ENCODE measurements at places on chromosomes 7 and 10.

DNA sequence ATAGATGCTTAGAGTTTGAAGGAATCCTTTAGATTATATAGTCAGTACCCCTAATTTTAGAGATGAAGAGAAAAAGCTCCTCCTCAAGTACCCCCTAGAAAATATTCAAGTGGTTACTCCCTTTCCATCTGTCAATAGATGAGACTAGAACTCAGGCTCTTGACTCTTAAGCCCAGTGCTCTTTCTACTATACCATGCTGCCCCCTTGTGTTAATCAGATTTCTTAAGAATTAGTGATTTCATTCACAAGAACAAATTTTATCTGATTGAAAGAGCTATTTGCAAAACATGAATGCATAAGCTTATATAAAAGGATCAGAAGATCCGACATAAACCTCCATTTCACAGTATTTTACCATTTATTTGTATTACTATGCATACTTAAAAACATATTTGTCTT is 179.3 kb downstream of the TFEC start:
- peak; percentile 63 for DNase-seq

- DNase-seq = no peak
Observed at GRCh38 chr7:149031353-149031910, 3.1 kb upstream of the PDIA4 start.

DNA sequence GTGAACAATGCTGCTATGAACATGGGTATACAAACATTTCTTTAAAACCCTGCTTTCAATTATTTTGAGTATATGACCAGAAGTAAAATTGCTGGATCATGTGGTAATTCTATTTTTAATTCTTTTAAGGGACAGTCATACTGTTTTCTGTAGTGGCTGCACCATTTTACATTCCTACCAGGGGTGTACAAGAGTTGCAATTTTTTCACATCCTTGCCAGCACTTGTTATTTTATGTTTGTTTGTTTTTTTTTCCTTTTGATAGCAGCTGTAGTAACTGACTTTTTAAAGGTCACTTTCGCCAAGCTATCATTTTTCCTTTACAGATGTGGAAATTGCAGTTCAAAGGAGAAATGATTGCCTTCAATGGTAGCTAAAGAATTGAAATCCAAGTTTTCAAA is 99.5 kb downstream of the GPR85 start:
- DNase-seq = no peak

DNA sequence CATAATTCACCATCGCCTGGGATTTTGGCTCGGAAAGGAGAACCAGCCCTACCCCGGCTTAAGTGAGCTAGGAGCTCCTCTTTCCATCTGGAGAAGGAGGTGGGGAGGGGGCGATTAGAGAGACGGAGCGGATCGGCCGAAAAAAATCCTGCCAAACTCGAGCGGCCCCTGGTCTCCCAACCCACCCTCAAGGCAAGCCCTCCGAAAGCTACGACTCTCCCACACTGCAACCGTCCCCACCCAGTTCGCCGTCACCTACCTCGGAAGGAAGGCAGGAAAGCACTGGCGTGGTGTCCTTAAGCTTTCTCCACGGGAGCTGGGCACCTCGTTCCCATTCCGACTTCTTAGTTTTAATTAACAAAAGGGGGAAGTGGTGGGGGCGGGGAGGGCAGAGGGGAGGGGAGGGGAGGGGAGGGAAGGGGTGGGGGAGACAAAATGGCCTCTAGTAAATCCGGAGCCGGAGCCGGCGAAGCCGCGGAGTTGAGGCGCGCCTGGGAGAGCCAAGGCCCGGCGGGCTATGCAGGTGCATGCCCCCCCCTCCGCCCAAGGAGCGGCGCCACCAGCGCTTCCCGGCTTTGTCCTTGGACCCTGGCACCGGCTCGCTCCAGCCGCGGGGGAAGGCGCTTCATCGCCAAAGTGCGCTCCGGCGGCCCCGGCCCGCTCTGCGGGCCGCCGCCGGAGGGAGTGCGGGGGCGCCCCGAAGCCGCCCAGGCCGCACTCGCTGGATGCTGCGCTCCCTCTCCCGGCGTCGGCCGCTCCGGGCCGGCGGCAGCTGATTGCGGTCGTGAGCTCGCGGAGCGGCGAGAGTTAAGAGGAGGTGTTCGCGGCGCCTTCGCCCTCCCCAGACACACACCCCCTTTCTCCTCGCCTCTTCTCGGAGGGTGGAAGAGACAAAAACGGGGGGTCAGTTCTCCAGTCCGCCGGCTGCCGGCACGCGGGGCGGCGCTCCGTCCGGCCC is at the start of gene LRRC4:
Gene LRRC4 (minus strand): TSS at position 784 of the 958 bp plus-strand sequence. CDS start 797 bp downstream, outside the sequence.
- peak; percentile 47 for DNase-seq

- DNase-seq = peak; percentile 78
Observed at GRCh38 chr7:91503934-91504555, 239.8 kb downstream of the FZD1 start.
